ENCODE measurements at places on chromosomes 6 and 20.

- DNase-seq: no peak
Measured at GRCh38 chr6:158793432-158793831, 25.7 kb downstream of the EZR start.

DNA sequence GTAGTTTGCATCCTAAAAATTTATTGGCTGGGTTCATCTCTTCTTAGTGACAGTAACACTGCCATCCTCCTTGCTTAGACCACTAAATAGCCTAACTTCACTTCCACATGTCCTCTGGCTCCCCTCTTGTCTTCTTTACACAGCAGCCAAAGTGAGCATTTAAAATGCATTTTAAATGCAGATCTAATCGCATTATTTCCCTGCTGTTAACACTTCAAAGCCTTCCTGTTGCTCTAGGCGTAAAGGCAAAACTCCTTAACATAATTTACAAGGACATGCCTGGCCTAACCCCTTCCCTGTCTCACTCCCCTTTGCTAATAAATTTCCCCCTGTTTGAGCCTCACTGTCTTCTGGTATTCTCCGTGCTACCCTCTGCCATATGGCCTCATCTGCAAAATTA, 26.5 kb downstream of the NKAIN2 start:
- no peak for DNase-seq

DNA sequence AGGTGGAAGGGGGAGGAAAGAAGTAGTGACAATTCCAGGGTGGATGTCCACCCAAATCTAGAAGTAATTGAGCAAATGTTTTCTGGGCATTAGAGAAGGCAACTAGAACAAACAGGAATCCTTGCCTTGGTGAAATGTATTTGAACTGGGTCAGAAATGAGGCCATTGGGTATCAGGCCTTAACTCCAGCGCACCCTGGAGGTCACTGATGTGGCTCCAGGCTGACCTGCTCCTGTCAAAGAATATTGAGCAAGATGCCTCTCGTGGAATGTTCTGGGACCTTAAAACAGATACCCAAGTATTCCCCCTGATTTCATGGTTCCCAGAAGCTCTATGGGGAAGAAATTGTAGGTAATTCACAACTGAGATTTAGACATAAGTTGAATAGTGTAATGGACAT, 6.9 kb downstream of the HLA-DPB1 start:
- DNase-seq: no peak

DNA sequence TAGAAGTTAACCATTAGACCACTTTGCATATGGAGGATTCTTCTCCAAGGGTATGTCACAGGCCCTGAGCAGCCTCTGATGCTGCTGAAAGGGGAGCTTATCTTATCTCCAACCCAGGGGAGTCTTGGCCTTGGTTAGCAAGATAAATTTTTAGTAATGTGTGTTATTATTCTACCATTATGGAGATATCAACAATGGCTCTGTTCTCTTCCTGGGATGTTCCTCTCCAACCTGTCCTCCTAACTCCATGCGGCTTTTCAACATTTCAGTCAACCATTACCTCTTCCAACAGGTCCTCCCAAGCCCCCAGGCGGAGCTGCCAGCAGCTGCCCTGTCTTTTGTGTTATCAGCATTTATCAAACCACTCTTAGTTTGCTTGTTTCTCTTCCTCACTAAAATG, 48.4 kb upstream of the FOXC1 start:
- DNase-seq: no peak

DNA sequence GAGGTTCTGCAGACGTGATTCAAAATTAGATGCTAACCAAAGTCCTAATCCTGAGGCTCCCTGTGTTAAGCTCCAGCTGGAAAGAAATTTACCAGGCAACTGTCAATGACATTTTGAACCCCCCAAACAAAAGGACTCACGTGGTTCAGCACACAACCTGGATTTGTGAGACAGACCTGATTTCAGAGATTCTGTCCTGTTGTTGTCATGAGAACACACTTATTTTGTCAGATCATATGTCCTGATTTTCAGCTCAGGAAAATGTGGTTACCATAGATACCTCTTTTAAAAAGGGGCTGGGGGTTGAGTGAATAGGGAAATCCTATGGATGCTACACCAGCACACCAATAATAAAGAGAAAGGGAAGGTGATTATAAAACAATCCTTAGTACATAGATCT, 61.6 kb downstream of the MTFR2 start:
- DNase-seq: no peak

GRCh38 chr6:106508277-106508676, 121.0 kb downstream of the RTN4IP1 start:
- DNase-seq: no peak

Measured in naive thymus-derived CD8-positive, alpha-beta T cell (primary cell).